NCI-H1930 (cell line): ENCODE measurements at places on chromosomes 12 and 14.
A peak's percentile ranks its signal among the peaks of the same experiment; 100 is the strongest.

DNA sequence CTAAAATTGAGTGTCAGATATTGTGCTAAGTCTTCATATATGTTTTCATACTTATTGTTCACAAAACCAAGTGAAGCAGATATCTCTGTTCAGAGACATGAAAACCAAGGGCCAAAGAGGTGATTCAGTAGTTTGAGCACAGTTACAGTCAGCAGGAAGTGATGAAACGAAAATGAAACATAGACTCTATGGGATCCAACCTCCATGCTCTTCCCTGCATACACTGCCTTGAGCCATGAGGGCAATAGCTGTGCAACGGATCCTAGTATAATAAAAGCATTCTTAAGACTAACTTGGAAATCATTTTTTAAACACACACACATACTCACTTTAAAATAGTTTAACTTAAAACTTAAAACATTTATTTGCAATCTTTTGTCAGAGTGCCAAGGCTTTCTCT lies 27.9 kb downstream of the ESR2 start:
- DNase-seq: no peak

DNA sequence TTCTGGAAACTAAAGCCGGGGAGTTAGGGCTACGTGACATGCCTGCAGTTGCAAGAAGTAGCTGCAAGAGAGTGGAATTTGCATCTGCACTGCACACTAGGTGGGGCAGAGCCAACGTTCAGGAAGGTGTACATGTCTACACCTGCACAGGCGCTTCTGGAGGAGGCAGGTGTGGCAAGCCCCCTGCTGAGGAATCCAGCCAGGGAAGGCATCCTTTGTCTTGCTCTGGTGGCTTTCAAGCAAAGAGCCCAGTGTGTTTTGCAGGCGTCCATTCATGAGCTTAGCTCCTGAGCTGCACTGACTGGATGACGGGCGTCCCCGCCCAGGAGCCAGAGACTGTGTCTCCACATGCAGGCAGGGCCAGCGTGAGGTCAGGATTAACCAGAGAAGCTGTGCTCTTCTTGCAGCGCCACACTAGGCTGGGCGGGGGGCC lies 116.3 kb downstream of the ZFP36L1 start:
- DNase-seq: no peak

GRCh38 chr12:20220339-20220738 lies 148.0 kb upstream of the PDE3A start:
- no peak for DNase-seq

DNA sequence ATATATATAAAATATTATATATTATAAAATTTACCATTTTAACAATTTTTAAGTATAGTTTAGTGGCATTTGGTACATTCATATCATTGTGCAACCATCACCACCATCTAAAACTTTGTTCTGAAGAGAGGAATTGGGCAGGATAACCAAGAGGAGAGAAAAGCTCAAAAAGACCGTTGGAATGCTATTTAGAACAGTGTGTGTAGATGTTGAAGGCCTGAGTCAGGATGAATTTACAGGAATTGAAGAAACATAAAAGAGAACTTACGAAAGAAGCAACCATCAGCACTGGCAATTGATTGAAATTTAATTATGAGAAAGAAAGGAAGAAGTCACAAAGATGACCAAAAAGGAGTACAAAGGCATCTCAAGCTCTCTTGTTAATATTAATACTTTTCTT lies 196.9 kb upstream of the PWP1 start:
- no peak for DNase-seq

DNA sequence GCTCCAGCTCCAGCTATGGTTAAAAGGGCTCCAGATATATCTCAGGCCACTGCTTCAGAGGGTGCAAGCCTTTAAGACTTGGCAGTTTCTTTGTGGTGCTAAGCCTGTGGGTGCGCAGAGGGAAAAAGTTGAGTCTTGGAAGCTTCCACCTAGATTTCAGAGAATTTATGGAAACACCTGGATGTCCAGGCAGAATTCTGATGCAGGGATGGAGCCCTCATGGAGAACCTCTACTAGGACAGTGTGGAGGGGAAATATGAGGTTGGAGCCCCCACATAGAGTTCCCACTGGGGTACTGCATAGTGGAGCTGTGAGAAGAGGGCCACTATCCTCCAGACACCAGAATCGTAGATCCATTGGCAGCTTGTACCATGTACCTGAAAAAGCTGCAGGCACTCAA lies 69.9 kb downstream of the SDR9C7 start:
- DNase-seq: no peak

DNA sequence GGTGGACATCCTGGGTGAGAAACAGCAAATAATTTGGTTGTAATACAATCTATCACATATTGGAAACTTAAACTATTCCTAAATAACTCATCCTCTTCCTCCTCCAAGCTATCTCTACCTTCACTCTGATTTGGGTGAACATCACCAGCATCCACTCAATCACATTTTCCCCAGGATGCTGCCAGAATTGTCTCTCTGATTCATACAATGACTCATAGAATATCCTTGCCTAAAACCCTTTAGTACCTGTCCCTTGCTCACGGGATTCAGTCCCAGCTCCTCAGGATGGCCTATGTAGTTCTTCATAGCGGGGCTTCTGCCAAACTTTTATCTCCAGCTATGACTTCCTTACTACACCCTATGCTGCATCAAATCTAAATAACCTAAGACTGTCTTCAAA lies 146.8 kb downstream of the EMP1 start:
- no peak for DNase-seq

DNA sequence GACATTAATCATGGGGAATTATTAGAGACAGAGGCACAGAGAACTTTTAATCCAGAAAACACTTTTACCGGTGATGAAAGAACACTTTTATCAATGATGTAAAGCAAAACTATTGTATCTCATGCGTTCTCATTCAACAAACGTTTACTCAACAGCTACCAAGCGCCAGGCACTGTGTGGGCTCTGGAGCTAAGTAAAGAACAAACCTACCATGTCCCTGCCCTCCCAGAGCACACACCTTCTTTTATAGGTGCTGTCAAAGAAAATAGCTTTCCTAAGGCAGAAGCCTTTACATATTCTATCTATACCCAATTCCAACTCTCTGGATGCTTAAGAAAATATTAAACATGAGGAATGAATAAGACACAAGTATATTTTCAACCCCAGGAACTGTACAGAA lies 91.1 kb downstream of the FOXN3 start:
- DNase-seq: no peak

DNA sequence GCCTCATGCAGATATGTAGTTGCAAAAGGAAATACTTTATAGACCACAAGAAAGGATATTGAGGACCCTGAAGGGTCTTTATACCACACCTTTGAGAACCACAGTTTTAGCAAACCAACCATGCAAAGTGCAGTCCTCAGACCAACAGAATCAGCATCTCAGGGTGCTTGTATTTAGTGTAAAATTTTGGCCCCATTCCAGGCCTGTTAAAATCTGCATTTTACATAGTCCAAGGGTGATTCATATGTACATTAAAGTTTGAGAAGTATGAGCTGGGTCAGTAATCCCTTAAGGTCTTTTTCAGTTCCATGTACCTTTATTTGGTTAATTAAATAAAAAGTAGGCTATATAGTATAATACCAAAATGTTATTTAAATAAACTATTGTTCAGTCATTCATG lies 91.2 kb downstream of the WNK1 start:
- no peak for DNase-seq

GRCh38 chr12:120197542-120197887 lies 3.0 kb upstream of the GCN1 start:
- DNase-seq: no peak

GRCh38 chr14:93982230-93983007 lies 6.0 kb upstream of the ASB2 start:
- no peak for DNase-seq

GRCh38 chr14:22112004-22112403 lies 438.4 kb upstream of the OR4E1 start:
- no peak for DNase-seq

DNA sequence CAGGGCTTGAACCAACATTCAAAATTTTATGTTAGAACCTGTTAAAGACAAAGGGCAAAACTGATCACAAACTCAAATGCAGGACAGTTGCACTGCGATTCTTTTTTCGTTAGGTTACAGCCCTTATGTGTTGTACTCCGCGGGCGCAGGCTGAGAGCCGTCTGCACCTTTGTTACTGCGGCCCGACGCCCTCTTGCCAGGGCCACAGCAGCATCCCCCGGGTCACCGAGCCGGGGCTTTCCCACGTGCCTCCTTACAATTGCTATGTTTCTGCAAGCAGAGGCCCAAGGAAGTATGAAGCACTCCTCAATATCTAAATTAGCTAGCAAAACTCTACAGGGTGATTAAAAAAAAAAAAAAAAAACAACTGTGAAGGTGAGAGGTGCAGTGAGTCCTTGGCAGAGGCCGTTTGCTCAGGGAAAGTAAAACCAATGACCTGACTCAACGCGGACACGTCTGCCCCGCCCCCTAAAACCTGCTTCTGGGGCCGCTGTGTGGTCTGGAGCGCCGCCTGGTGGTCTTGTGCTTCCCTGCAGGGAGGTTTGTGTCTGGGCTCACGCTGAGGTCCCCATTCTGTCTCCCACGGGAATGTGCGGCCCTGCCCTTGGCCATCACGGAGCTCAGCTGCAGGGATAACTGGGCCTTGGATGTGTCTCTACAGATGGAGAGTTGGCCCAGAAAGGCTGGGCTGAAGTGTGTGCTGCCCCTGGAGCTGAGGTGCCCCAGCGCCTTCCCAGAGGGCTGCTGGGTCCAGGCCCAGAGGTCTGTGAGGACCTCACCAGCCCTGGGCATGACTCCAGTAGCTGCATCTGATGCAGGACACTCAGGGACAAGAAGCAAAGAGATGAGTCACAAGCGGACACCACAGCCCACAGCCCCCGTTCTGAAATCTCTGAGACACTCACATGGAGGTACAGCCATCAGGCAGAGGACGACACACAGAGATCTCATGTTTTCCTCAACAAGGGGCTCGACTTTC lies 418.5 kb downstream of the TMEM121 start:
- DNase-seq: peak; percentile 25

GRCh38 chr12:105457026-105457425 lies 126.5 kb downstream of the C12orf75 start:
- DNase-seq: no peak

DNA sequence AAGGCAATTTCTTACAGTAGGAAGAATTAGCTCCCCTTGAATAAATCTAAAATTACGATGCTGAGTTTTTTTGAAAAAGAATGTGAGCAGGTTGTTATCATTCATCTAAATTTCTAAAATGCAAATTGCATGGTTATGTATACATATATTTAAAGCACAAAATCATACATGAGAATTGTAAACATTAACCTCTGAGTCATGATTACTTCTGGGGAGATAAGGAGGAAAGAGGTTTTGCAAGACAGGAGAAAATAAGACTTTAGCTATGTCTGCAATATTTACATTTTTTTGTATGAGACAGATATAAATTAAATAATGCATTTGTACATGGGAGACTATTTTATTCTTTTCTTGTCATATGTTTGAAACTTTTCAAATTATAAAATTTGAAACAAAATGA lies 72.2 kb downstream of the TSPAN8 start:
- DNase-seq: no peak

GRCh38 chr12:67989184-67989920 lies at the start of gene IFNG-AS1:
IFNG-AS1 (plus strand) TSS chr12:67989447.
- no peak for DNase-seq

- DNase-seq: no peak
Measured at GRCh38 chr12:16271062-16271461, 6.4 kb downstream of the SLC15A5 start.
